ENCODE measurements at places on chromosomes 5 and 9. TPM values are rescaled to one million over a fixed set of nuclear protein-coding genes. Genes with fewer than 3 reads are reported as not detected.
A peak's percentile ranks its signal among the peaks of the same experiment; 100 is the strongest.

Gene DND1
- polyA plus RNA-seq, result 4.3 TPM

Gene IFNE
- polyA plus RNA-seq, result not detected

Gene MAMDC2
- polyA plus RNA-seq, result not detected

Gene GRIN3A
- polyA plus RNA-seq, result not detected

Gene INSL6
- polyA plus RNA-seq, result not detected

Gene NPDC1
- 0.19 TPM for polyA plus RNA-seq

Gene SPINK7
- polyA plus RNA-seq, result not detected

GRCh38 chr9:110110154-110110553 is 97.8 kb downstream of the C9orf152 start:
- peak overlapping the region; percentile 84 for H3K27ac ChIP-seq
- peak; percentile 61 for DNase-seq
- peaks cover 3% of the 10 kb centered on the region for H3K36me3 ChIP-seq
- H3K27me3 ChIP-seq, result no peaks in the 10 kb centered on the region
- peaks cover 82% of the 10 kb centered on the region for H3K4me1 ChIP-seq
- H3K4me3 ChIP-seq, result no peak overlapping the region

- H3K36me3 ChIP-seq, result no peaks in the 10 kb centered on the region
- H3K4me1 ChIP-seq, result no peaks in the 10 kb centered on the region
- H3K4me3 ChIP-seq, result no peak overlapping the region
- no peak for DNase-seq
- H3K27me3 ChIP-seq, result no peaks in the 10 kb centered on the region
- no peak overlapping the region for H3K27ac ChIP-seq
Observed at GRCh38 chr9:100756217-100756616, 178.3 kb downstream of the CAVIN4 start.

DNA sequence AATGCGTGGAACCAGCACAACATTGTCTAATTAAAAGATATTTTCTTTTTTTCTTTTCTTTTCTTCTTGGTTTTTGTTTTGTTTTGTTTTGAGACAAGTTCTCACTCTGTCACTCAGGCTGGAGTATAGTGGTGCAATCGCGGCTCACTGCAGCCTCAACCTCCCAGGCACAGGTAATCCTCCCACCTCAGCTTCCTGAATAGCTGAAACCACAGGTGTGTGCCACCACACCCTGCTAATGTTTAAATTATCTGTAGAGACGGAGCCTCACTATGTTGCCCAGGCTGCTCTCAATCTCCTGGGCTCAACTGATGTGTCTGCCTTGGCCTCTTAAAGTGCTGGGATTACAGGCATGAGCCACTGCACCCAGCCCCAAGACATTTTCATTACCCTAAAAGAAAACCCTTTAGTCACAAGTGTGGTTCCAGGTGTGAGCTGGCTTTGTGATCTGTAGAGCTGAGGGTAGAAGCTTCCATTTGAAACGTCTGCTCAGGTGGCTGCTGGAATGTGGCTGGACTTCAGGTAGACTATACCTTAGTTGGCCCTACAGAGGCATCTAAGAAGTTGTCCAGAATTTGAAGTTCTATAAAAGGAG is 19.1 kb upstream of the NEK6 start:
- peaks cover 37% of the 10 kb centered on the region for H3K4me1 ChIP-seq
- H3K27ac ChIP-seq, result peak overlapping the region; percentile 13
- no peaks in the 10 kb centered on the region for H3K27me3 ChIP-seq
- DNase-seq, result no peak
- no peak overlapping the region for H3K4me3 ChIP-seq

- no peaks in the 10 kb centered on the region for H3K36me3 ChIP-seq
- H3K4me3 ChIP-seq, result peak overlapping the region; percentile 79
- no peak for DNase-seq
- no peaks in the 10 kb centered on the region for H3K27me3 ChIP-seq
Observed at GRCh38 chr5:62413711-62414110, 1.1 kb downstream of the IPO11 start.

- H3K27me3 ChIP-seq, result no peaks in the 10 kb centered on the region
- no peaks in the 10 kb centered on the region for H3K4me1 ChIP-seq
Observed at GRCh38 chr9:16246785-16247184, 623.7 kb downstream of the BNC2 start.

DNA sequence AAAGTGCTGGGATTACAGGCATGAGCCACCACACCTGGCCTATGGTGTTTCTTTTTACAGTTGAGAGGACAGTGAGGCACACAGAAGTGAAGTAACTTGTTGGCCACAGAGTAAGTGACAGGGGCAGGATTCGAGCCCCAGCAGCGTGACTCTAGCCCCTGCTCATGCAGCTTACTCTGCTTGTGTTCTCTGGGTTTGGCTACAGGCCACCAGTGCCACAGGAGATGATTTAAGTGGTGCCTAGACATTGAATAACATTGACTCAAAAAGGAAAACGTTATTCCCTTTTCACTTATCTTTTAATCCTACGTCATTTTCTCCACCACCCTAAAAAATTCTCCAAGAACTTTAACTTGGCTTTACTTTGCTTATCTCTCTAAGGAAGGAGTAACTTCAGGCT is 61.4 kb downstream of the SNX24 start:
- H3K27ac ChIP-seq, result no peak overlapping the region
- H3K27me3 ChIP-seq, result no peaks in the 10 kb centered on the region
- H3K36me3 ChIP-seq, result no peaks in the 10 kb centered on the region

DNA sequence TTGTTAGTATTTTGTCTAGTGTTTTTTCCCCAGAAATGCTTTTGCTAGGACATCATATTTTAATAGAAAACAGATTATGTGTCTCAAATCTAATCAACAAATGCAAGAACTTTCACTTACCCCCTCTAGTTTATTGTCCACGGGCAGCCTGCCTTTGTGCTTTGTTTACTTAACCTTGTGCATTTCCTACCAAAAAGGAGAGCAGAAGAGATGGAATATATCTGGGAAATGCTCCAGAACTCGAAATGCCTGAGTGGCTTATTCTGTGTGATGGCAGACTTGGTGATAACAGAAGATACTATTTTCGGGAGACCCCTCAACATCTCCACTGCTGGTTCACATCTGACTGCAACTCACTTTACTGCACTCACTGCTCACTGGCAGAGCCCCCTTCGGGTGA is 33.3 kb upstream of the SPDL1 start:
- no peaks in the 10 kb centered on the region for H3K36me3 ChIP-seq
- peaks cover 14% of the 10 kb centered on the region for H3K27me3 ChIP-seq
- H3K4me1 ChIP-seq, result no peaks in the 10 kb centered on the region

DNA sequence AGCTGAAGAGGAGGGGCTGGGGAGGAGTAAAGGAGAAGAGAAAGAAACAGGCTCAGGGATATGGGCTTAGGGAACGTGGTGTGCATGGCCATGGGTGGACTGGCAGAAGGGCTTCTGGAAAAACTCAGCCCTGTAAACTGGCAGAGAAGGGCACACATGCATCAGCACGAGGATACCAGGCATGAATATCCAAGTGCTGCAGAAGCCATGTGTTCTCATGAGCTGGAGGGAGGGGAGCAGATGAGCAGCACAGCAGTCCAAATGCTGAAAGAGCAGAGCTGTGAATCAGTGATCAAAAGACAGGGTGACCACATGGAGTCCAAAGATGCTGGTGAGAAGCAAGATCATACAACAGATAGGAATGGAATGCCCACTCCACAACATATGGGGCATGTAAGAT is 72.3 kb downstream of the SEMA5A start:
- no peaks in the 10 kb centered on the region for H3K27me3 ChIP-seq
- H3K36me3 ChIP-seq, result no peaks in the 10 kb centered on the region
- no peak overlapping the region for H3K27ac ChIP-seq
- no peak overlapping the region for H3K4me3 ChIP-seq

GRCh38 chr9:15724016-15724415 is 171.2 kb downstream of the CCDC171 start:
- no peaks in the 10 kb centered on the region for H3K27me3 ChIP-seq
- H3K36me3 ChIP-seq, result no peaks in the 10 kb centered on the region
- no peak overlapping the region for H3K27ac ChIP-seq
- no peaks in the 10 kb centered on the region for H3K4me1 ChIP-seq
- DNase-seq, result no peak

DNA sequence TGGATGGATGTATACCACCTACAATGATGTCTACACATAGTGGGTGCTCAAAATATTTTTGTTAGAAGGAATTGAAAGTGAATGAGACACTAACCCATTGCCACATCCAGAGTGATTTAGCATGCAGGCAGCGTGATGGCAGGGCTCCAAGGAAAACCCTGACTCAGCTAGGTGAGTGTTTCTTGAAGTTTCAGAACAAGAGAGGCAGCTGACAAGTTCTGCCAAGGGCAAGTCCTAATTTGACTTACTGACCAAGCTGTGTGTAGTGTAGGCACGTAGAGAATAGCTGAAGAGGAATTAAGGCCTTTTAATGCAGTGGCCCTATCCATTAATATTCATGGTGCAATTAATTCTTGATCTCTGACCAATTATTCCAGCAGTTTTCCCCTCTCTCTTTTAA is 107.8 kb upstream of the ATP10B start:
- H3K36me3 ChIP-seq, result no peaks in the 10 kb centered on the region
- no peaks in the 10 kb centered on the region for H3K4me1 ChIP-seq
- H3K4me3 ChIP-seq, result no peak overlapping the region
- DNase-seq, result no peak

DNA sequence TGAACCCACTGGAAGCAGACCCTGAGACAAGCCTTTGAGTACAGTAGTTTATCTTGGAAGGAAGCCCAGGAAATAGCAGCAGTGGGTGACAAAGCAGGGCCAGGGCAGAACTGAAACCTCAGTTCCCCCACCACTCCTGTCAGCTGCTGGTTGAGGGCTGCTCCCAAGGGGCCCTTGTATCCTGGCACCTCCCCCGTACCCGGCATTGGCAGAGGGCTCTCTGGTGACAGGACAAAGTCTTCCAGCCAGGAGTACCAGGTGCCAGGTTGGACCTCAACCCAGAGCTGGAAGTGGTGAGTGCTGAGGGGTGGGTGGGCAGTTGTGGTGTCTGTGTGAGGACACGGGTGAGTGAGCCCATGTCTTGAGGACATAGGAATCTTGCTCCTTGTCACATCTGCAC is 123.3 kb downstream of the PHF2 start:
- no peak for DNase-seq
- H3K4me3 ChIP-seq, result no peak overlapping the region
- no peaks in the 10 kb centered on the region for H3K4me1 ChIP-seq

DNA sequence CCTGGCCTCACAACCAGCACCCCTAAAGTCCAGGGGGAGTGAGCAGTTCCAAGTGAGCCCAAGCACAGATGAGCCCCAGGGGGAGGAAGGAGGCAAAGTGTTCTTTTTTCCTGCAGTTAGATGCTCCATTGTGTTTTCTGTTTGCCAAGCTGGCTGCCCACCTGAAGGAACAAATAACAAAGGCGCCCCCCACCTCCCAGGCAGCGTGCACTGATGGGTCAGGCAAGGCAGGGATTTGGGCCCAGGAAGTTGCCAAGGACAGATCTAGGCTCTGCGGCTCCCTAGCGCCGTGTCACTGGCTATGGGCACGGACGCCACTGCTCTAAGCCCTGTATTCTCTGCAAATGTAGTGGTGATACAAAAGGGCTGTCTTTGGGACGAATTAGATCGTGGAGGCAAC is 21.8 kb downstream of the FGF1 start:
- no peaks in the 10 kb centered on the region for H3K4me1 ChIP-seq
- H3K27me3 ChIP-seq, result no peaks in the 10 kb centered on the region
- no peak for DNase-seq
- H3K4me3 ChIP-seq, result no peak overlapping the region
- H3K36me3 ChIP-seq, result no peaks in the 10 kb centered on the region
- no peak overlapping the region for H3K27ac ChIP-seq

DNA sequence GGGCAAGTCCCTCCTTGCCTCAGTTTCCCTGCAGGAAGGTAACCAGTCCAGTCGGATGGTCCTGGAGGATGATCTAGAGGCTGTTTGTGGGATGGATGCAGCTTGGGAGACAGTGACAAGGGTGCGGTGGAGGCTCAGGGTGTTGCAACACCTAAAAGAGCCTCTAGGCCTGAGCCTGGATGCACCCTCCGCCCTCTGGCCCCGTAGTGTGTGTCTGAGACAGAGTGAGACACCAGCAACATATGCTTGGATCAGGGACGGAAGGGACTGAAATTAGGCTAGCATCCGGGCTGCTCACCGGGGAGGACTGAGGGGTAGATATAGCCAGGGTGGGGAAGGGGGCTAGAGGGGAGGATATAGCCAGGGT is 1.1 kb downstream of the CRAT start:
- peaks cover 19% of the 10 kb centered on the region for H3K4me1 ChIP-seq
- DNase-seq, result peak; percentile 39
- H3K36me3 ChIP-seq, result no peaks in the 10 kb centered on the region
- no peak overlapping the region for H3K27ac ChIP-seq

GRCh38 chr9:36284226-36284625 is 26.0 kb upstream of the GNE start:
- no peak overlapping the region for H3K27ac ChIP-seq
- H3K4me3 ChIP-seq, result no peak overlapping the region
- no peaks in the 10 kb centered on the region for H3K4me1 ChIP-seq
- H3K36me3 ChIP-seq, result no peaks in the 10 kb centered on the region
- DNase-seq, result no peak

DNA sequence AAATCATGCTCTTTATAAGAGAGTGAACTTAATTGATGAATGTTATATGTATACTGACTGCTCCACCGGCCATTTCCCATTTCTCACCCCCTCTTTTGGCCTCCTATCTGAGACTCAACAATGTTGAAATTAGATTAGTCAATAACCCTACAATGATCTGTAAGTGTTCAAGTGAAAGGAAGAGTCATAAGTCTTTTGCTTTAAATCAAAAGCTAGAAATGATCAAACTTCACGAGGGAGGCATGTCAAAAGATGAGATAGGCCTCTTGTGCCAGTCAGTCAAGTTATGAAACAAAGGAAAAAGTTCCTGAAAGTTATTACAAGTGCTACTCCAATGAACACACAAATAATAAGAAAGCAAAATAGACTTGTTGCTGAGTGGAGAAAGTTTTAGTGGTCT is 83.1 kb downstream of the NLN start:
- no peak overlapping the region for H3K4me3 ChIP-seq
- no peak overlapping the region for H3K27ac ChIP-seq

GRCh38 chr5:112010475-112010874 is 253.5 kb upstream of the NREP start:
- H3K27me3 ChIP-seq, result no peaks in the 10 kb centered on the region
- no peaks in the 10 kb centered on the region for H3K4me1 ChIP-seq
- no peak overlapping the region for H3K27ac ChIP-seq
- no peaks in the 10 kb centered on the region for H3K36me3 ChIP-seq
- no peak overlapping the region for H3K4me3 ChIP-seq

- no peak overlapping the region for H3K4me3 ChIP-seq
- H3K27ac ChIP-seq, result no peak overlapping the region
- no peaks in the 10 kb centered on the region for H3K27me3 ChIP-seq
Observed at GRCh38 chr9:129845373-129845772, 10.1 kb downstream of the USP20 start.

DNA sequence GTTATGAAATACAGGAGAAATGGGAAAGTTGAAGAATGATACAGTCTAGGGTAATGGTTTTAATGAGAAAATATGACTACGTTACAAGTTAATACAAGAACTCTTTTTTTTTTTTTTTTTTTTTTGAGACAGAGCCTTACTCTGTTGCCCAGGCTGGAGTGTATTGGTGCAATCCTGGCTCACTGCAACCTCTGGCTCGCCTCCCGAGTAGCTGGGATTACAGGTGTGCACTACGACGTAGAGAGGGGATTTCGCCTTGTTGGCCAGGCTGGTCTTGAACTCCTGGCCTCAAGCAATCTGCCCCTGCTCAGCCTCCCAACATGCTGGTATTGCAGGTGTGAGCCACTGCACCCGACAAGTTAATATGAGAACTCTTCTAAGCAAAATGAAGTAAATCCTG is 77.1 kb upstream of the SELENOP start:
- DNase-seq, result no peak
- no peak overlapping the region for H3K4me3 ChIP-seq
- H3K27me3 ChIP-seq, result no peaks in the 10 kb centered on the region
- H3K27ac ChIP-seq, result no peak overlapping the region
- no peaks in the 10 kb centered on the region for H3K36me3 ChIP-seq

GRCh38 chr9:119877306-119877705 is 508.1 kb upstream of the BRINP1 start:
- H3K4me1 ChIP-seq, result no peaks in the 10 kb centered on the region
- no peak for DNase-seq
- H3K36me3 ChIP-seq, result no peaks in the 10 kb centered on the region
- no peak overlapping the region for H3K27ac ChIP-seq

All from B cell (primary cell).